ENCODE measurements at places on chromosomes 16 and 17.

DNA sequence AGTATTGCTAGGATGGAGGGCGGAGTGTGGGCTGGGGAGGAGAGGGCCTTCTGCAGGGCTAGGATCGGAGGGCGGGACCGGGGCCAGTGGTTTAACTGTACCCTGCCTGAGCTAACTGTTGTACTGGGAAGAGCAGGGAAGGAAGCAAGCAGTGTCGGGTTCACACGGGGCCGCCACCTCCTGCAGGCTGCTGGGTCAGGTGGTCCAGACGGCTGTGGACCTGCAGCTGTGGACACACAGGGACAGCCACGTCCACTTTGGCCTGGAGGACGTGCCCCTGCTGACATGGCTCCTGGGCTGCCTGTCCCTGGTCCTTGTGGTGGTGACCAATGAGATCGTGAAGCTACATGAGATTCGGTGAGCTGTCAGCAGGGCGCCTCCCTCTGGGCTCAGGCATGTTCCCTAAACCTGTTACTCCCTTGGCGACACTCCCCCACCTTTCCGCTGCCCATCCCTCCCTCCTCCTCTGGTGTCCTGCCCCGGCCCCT is 16.6 kb downstream of the CASKIN2 start:
- no peak for DNase-seq

GRCh38 chr17:76732734-76733617 is 4.2 kb downstream of the SRSF2 start:
- no peak for DNase-seq

GRCh38 chr16:58096249-58096648 is 32.9 kb downstream of the CFAP20 start:
- DNase-seq, result no peak

DNA sequence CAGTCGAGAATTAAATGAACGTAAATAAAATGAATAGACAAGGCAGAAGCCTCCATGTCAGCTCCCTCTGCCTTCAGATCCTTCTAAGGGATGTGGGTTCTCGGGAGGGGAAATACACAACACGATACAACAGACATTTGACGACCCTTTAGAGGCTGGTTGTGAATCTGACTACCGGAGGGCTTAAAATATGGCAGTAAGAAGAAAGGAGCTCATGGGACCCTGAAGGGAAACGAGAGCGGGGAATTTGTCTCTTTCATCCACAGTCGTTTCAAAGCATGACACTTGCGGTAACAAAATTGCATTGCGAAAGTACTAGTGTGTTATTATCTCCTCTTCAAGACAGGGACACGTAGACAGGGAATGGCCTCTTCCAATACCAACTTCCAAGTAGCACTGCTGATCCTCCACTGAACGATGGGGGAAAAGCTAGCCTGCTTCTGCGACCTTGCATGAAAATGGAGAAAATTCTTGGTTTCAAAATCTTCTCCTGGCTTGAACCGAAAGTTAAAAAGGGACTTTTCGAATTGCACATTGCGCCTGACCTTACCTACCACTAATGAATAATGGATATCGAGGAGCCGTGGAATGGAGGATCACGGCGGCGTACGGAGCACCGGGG is 1.2 kb upstream of the TNRC6C start:
- DNase-seq, result no peak

GRCh38 chr16:1839554-1839953 is 12.5 kb downstream of the FAHD1 start:
- DNase-seq, result no peak

- no peak for DNase-seq
Measured at GRCh38 chr17:54085934-54086333, 263.2 kb downstream of the KIF2B start.

DNA sequence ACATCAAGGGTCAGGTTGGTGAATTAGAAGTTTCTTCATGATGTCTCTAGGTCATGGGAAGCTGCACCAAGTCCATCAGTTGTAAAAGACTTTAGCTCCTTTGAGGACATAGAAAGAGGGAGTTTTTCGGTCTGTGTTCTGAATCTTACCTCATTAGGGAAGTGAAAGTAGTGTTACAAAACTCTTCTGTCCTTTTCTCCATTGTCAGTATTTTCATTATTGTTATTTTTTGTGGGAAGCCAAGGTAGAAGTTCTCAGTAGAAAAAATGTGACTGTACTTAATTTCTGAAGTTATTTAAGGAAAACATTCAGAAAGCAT is 24.2 kb downstream of the MAP3K3 start:
- no peak for DNase-seq

DNA sequence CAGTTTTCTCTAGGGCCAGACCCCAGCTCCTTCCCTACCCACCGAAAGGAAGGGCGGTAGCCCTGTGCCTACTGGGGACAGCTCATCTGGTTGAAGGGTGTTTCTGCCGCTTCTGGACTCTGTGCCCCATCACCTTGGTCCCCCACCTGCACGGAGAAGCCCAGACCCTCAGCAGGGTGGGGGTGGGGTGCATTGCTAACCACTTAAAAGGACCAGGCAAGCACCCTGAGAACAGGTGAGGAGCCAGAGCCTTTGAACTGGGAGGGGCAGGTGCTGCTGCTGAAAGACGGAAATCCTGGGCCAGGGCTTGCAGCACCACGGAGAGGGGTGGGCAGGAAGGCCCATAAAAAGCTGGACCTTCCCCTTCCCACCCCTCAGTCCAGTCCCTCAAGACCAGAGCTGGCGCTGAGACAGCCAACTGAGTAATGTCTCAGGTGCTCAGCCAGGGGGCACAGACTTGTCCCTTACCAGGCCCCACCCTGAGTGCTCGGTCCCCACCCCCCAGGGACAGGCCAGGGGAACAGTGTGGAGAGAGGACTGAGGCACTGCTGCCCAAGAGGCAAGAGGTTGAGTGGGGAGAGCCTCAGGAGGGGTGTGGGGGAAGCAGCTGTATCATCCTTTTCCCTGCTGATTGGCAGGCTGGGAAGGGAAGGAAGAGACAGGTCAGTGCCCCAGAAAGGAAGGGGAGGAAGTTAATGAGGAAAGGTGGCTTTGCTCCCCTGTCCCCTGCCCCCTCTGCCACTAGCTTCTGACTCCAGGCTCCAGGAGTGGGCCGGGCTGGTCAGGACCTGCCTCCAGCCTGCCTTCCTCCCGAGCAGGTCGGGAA is 10.9 kb upstream of the SP2 start:
- no peak for DNase-seq

GRCh38 chr17:31387438-31387837 is 4.0 kb upstream of the RAB11FIP4 start:
- DNase-seq, result no peak

DNA sequence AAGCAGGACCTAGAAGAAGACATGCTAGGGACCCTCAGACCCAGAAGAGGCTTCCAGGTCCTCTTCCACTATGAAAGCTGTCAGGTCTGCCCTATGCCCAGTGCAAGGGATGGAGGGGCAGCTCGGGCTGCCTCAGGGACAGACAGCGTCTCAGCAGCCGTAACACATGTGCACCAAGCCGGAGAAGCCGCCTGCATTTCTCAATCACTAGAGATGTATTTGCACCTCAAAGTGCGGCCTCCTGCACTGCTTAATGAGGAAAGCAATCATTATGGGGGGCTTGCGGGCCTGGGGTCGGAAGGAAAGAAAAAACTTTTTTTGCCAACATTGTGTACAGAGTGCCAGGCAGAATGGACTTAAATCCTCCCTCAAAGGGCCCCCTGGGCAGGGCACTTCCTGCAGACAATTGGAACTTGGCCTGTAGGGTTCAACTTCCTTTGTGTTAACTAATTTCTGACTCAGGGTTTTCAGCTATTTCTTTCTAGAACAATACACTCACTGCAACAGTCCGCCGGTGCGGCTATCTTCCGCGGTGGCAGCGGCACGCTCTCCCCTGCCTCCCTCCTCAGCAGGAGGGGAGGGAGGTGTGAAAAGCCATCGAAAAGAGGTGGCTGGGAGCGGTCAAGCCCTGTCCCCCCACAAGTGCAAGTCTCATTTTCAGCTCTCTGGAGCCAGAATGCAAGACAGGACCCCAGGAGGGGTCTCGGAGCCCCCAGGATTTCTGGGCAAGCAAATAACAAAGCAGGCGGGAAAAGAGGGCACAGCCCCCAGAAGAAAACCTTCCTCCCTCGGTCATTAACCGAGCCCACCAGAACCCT is 101.2 kb downstream of the ZNF423 start:
- DNase-seq, result no peak

DNA sequence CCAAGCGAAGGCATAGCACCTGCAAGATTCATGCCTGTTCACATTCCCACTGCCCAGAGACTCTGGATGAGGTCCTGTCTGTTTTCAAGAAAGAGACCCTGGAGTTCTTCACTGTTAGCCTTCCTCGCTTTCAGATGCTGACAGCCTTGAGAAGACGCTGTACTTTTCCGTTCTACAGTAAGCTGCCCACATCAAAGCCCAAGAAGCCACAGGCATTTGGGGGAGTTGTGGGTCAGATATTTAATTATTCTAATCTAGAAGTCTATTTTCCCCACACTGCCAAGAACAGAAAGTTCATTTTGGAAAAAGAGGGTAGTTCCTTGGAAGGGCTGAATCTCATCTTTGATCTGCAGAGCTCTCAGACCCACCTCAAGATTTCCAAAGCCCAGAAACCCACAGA is 127.9 kb downstream of the AXIN2 start:
- no peak for DNase-seq

DNA sequence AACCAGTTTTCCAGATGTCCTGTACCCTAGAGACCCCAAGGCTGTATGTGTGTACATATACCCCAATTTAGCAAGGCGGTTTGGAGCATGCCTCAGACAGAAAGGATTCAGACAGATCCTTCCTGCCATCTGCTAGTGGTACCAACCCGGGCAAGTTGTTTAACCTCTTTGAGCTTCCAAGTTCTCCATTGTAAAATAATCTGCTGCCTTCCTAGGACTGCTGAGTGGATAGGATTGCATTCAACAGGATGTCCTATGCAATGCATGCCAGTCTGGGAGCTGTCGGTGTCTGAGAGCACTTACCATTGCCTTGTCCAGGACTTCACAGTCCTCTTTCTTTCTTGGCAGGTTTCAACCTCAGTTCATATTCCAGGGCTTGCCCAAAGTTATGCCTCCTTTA is 1.9 kb downstream of the CDH13 start:
- no peak for DNase-seq

GRCh38 chr17:81693509-81694210 is 9.5 kb upstream of the MRPL12 start:
- DNase-seq, result no peak

Data from effector CD4-positive, alpha-beta T cell (primary cell).